NCI-H146 (cell line): ENCODE measurements at places on chromosomes 2 and 18.

- DNase-seq = no peak
These were observed 228.2 kb downstream of the NEDD4L start for GRCh38 chr18:58272209-58272608.

- DNase-seq = no peak
These were observed 40.7 kb downstream of the CTDP1 start for GRCh38 chr18:79720359-79720733.

- DNase-seq = peak; percentile 53
These were observed 127.6 kb downstream of the PMAIP1 start for GRCh38 chr18:60027397-60027796.

DNA sequence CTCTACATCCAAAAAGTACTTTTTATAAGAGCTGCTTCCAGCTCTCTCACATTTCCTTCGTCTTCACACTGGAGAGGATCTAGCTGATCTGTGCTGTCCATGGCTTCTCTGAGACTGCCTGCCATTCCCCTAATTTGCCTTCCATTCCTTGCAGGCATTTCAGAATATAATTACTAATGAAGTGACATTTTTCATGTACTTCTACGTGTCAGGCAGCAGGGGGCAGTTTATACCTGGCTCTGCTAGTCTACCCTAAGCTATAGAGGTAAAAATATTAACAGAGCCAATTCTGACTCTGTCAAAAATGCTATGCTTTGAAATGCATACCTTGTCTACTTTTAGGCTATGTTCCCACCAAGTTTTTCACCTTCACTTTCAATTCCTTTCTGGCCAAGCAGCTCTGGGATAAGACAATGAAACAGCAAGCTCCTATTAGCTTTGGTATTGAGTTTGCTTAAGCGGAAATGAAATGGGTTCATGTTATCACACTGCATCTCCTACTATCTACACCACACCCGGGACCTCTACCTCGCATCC, 81.9 kb downstream of the MEP1B start:
- peak; percentile 62 for DNase-seq

DNA sequence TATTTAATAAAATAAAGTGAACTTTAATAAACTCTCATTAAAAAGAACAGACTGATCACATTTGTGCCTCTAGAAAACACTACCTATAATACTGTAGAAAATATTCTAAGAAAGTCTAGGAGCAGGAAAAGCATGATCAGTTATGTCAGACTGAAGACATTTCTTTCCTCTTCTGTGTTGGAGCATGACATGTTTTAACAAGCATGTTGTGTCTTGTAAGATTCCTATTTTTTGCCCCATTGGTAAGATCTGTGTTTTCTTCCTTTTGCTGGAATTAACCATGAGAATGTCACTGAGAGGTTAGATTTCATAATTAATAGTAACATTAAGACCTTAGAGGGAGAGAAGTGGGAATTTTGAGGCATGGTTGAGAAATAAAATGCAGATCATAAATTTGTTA, 27.7 kb downstream of the LAMA3 start:
- no peak for DNase-seq

- no peak for DNase-seq
These were observed 209.5 kb downstream of the KLHL29 start for GRCh38 chr2:23594460-23594825.

GRCh38 chr2:98233941-98234340, 112.3 kb upstream of the CNGA3 start:
- no peak for DNase-seq

GRCh38 chr2:32246911-32247310, 17.8 kb downstream of the NLRC4 start:
- no peak for DNase-seq

- no peak for DNase-seq
These were observed 337.7 kb upstream of the CHAC2 start for GRCh38 chr2:53429901-53430300.

DNA sequence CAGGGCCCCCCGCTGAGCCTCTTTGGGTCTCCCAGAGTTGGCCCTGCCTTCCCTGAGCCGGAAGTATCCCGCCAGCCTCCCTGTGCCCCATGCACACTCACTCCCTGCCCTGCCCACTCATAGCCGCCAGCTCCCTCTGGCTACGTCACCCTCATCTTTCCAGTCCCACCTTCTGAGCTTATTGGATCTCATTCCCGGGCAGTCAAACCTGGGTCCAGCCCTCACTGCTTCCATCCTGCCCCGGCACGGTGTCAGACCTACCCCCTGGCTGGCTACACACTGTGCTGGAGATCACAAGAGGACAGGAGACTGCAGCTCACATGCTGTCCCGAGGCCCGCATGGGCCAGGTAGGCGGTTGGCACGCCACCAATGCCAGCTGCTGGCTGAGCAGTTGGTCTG, 147.2 kb downstream of the ASB1 start:
- peak; percentile 9 for DNase-seq

- DNase-seq = no peak
These were observed 58.1 kb downstream of the SPATS2L start for GRCh38 chr2:200364620-200365019.

DNA sequence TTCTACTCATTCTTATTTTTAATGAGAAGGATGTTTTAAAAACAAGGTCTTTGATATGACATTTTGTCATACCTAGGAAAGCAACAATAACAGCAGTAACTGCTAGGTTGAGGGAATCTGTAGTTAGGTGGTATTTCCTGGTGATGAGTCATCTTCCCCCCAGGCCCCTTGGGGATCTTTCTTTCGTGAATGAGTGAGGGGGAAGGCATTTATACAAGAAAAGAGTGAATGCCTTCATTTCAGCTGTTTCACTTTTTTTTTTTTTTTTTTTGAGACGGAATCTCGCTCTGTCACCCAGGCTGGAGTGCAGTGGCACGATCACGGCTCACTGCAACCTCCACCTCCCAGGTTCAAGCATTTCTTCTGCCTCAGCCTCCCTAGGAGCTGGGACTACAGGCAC, 108.6 kb downstream of the MAP4K4 start:
- no peak for DNase-seq

GRCh38 chr2:150981826-150982225, 279.8 kb downstream of the RBM43 start:
- no peak for DNase-seq

GRCh38 chr2:30487603-30488002, 40.6 kb downstream of the LCLAT1 start:
- DNase-seq = no peak

GRCh38 chr2:63866009-63866709, 24.5 kb downstream of the UGP2 start:
- DNase-seq = no peak

DNA sequence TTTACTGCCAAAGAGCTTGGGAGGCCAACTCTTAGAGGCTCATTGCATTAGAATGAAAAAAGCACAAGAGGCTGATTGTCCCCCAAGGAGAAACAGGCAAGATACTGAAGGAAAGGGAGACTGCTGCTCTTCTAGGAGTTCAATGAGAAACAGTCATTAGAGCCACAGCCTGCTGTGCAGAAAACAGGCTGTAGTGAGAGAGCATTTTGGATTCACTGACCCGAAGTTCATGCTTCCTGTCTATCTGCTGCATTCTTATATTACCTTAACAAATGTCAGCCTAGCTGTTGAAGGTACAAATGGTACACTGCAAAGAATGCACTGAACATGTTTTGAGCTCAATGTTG, 423.3 kb downstream of the SETBP1 start:
- no peak for DNase-seq

DNA sequence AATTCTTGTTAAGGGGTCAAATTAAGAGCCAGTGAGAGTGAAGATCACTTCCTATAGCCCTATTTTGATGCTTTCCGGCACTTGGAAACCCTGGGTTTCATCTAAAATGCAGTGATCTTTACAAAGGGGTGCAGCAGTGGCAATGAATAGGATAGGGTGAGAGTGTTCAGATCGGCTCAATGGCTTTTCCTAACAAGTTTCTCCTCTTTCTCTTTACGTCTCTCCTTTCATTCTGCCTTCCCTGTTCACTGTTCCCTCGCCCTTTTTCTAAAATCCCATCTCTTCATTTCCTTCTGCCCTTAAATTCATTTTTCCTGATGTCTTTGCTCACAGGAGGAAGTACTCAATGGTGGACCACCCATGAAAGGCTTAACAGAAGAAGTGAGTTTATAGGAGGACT, 86.0 kb downstream of the CTIF start:
- no peak for DNase-seq

DNA sequence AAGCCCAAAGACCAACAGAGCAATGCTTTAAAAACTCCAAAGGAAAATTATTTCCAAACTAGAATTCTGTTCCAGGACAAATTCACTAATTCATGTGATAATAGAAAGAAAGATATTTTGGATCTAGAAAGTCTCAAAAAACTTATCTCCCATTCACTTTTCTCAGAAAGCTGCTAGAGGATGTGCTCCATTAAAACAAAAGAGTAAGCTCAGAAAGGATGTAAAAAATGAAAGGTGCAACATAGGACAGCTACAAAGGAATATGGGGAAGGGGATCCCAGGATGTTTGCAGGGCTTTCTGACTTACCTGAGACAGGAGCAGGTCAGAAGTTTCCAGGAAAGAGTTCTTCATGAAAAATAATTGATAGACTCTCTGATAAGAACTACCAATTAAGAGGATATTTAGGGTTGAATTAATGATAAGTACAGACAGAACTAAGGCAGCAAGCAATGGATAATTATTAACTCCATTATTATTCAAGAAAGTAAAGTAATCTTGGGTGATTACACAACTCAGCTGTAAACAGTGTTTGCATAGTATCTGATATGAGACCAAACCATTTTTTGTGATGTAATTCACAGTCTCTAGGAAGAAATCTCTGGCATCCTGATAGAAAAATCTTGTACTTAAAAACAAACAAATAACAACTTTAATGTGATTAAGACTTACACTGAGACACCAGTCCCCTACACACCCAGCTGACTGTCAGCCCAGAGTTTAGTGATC, 20.9 kb downstream of the LYG1 start:
- no peak for DNase-seq

DNA sequence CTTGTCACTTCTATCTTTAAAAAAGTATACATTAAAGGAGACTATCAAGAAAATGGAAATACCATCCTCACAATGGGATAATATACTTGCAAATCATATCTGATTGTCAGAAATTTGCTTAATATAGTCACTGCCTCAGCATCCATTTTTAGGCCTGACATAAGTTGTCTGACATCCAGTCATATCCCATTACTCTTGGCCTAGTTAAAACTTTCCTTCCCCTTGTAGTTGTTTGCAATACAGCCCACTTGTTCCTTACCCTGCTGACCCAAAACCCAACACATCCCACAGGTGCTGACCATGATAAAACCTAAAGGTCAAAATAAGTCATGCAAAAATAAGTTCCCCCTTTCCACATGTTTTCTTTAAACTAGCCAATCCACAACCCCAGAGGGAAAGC, 3.6 kb upstream of the ARHGEF33 start:
- DNase-seq = no peak

DNA sequence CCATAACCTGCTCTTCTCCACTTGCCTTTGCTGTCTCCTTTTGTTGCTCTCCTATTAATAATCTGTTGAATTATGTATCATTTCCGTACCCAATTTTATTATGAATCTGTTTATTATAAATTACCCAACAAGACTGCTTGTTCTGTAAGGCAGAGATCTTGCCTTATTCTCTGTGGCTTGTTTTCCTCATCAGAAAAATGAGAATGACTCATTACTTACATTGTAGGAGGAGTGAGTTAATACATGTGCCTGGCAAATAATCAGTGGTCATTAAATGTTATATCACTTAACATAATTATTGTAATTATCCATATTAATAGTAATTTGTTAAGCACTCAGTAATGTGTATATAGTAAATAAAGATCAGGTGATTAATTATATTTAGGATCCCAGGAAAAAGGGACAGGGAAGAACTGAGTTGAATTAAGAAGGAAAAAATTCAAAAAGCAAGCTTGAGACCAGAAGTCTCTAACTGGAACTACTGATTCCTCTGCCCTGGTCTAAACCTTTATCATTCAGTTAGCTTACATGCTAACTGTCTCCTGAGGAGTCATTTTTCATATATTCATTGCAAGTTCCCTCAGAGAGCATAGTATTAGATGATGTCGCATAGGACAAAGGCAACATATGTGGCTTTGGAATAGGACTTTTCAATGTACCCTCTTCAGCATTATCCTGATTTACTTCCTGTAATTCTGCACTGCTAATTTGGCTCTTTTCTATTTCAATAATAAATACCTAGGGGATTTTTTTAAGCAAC, 335.7 kb downstream of the GALNT13 start:
- DNase-seq = peak; percentile 57

DNA sequence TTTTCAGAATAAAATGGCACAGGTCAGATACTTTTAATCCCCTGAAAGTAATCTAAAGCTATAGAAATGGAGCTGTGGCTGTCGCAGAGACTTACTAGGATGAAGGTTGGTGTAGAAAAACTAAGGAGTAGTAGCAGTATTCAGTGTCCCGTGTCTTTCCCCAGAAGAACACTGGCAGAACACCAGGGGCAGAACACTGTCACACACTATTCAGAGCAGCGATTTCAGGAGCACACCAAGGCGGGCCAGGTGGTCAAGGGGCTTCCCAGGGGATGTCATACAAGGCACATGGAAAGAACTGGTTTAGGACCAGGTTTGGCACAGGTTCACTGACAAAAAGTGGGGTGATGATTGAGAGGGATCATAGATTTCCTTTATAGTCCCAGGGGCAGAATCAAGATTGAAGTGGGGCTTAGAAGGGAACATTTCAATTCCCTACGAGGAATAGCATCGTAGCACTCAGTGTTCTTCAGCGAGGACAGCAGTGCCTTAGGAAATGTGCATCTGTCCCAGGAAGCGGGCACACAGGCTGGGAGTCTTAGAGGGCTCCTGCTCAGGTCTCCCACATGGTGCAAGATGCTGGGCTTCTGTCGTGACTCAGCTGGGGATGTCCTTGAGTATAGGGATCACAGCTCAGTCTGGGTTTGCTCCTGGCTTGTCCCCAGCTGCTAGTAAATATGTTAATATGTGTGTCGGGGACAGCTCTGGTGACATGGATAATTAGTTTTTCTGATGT, 22.6 kb downstream of the BCL2L11 start:
- DNase-seq = no peak

DNA sequence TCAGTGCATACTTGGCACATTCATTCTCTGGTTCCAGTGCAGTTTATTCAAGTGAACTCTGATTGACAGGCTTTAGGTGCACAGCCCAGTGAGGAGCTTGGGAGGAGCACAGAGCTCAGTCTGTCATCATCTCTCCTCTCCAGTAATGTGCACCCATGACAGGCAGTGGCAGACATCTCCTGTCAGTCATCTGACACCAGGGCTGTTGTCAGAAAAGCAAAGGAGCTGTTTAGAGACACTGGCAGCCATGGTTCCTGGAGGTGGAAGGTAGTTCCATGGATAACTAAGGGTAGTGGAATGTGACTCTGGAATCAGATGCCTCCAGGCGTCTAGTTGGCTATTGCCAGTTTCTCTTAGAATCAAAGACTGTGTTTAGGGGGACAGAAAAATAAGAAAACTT, 308.8 kb downstream of the DCDC2C start:
- DNase-seq = no peak

GRCh38 chr18:56097621-56098020, 509.6 kb upstream of the TCF4 start:
- DNase-seq = no peak

DNA sequence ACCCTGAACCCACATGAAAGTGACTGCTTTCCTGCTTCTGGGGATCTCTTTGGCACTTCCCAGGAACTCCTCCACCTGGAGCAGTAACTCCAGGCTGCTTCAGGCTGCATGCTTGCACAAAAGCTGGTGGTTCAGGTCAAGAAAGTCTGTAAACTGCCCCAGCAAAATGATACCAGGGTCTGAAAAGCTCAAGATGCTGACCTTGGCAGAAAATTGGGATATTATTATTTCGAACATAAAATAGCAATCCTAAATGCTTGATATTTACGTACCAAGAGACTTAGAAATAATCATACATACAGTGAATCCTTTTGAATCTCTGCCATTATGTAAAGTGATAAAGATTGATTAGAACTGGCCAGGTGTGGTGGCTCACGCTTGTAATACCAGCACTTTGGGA, 674.3 kb downstream of the ERBB4 start:
- DNase-seq = no peak

- DNase-seq = no peak
These were observed 65.2 kb upstream of the LRPPRC start for GRCh38 chr2:44060990-44061389.
